Activated naive CD4-positive, alpha-beta T cell (primary cell): ENCODE measurements at places on chromosomes 6 and 20.

GRCh38 chr20:49823152-49823847 is 10.7 kb downstream of the SLC9A8 start:
- DNase-seq, result no peak

DNA sequence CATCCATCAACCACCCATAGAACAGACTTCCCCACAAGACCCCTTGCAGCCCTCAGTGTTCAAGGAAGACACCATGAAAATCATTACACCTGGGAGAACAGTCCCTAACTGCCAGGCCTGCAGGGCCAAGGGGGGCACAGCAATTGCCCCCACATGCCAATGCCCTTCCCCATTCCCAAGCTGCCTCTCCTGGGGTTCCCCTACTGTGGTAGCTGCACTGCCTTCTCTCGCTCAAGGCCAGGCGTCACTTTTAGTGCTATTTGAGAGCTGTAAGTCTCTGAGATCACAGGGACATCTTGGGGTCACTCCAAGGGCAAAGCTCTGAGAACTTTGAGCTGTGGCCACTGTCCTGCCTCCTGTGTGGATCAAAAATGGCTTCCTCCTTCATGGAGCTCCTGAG is 6.0 kb upstream of the ACSS1 start:
- DNase-seq, result no peak

DNA sequence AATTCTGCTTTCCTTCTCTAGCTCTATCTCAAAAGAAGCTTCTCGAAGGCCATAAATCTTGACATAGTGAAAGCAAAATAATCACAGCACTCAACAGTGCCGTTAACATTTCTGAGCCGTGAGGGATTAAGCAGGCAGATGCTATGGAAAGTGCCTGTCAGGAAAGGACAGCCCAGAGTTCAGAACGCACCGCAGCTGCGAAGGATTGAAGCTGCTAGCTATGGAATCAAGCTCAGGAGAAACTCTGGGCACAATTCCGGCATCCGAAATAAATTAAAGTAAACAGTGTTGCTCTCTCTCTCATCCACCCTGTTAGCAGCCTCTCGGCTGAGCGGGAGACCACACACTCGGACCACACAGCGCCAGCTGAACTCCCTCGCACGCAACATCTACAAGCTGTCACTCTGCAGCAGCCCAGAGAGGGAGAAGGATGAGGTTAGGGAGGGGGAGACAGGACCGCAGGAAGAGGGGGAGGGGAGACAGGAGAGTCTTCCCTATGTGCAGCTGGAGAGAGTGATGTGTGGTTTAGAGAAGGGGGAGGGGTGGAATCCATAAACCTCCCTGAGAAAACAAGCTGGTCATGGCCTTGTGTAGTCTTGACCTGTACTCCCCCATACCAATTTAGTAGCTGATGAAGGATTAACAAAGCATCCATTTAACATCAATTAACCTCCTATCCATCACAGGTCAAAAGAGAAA is 9.0 kb downstream of the EXOC2 start:
- no peak for DNase-seq

DNA sequence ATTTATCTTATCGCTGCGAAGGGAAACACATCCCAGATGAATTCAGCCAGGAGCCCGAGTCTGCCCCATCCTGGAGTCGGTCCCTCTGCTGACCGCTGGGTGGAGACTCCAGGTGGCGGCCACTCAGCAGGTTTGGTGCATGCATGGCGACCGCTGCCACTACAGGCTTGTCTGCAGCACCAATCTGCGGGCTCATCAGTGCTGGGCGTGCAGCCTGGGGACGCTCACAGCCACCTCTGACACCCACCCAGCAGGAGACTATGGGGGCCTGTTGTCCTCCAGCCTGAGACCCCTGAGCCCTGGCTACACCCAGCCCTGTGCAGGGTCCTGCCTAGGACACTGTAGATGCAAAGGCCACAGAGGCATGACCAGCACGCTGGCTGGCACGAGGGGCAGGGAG is 40.5 kb upstream of the GATA5 start:
- DNase-seq, result no peak

DNA sequence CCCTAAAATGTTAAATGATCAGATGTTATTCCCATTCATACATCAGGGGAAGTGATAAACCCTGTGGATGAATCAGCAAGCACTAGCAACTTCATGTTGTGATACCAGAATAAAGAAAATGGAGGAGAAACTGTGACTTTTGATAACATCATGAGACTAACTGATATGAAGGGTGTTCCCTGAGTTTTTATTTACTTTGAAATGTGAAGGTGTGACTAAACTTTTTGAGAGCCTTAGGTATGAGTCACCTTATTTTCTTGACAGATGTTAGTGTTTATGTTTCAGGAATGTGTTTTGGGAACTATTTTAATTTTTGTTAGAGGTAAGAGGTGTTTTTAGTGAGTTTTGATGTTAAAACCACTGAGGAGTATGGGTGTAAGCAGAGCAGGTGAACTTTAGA is 4.4 kb downstream of the PARD6B start:
- no peak for DNase-seq
